ENCODE measurements at places on chromosomes 6 and 20.

- peak; percentile 14 for DNase-seq
These were observed 88.4 kb downstream of the HACE1 start for GRCh38 chr6:104771258-104771832.

- no peak for DNase-seq
These were observed 25.3 kb upstream of the CCND3 start for GRCh38 chr6:41966961-41967311.

GRCh38 chr20:64182146-64182865 is 18.1 kb downstream of the MYT1 start:
- no peak for DNase-seq

DNA sequence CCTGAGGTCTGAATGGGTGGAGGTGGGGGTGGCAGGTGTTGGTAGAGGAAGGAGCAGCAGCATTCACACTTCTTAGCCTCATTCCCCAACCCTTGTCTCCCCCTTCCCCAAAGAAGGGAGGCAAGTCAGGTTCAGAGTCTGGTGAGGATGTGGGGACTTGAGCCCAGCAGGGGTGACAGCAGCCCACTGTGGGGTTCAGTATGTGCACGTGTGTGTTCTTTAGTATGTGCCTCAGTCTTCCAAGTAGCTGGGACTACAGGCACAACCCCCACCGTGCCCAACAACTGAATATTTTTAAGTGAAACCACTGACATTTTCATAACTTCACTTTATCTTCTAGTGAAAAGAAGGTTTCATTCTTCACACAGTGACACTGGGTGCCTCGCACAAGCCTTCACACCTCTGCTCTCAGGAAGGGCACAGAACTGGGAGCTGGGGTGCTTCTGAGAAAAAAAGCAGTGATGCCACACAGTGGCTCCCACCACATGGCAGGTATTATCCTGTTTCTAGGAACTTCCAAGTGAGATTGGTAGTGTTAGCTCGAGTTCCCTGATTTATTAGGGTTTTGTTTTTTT is 33.4 kb upstream of the PRELID3B start:
- DNase-seq = no peak

GRCh38 chr20:5189917-5190316 is 63.1 kb downstream of the CDS2 start:
- no peak for DNase-seq

DNA sequence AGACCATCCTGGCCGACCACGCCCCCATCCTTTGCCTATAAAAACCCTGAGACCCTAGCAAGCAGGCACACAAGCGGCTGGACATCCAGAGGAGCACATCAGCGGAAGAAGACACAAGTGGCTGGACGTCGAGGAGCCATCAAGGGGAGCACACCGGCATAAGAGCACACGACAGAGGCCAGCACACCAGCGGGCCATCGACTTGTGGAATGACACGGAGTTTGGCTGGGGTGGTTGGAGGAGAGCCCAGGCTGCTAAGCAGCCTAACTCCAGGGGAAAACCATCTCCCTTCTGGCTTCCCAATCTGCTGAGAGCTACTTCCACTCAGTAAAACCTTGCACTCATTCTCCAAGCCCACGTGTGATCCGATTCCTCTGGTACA is 44.8 kb upstream of the BCLAF1 start:
- no peak for DNase-seq

DNA sequence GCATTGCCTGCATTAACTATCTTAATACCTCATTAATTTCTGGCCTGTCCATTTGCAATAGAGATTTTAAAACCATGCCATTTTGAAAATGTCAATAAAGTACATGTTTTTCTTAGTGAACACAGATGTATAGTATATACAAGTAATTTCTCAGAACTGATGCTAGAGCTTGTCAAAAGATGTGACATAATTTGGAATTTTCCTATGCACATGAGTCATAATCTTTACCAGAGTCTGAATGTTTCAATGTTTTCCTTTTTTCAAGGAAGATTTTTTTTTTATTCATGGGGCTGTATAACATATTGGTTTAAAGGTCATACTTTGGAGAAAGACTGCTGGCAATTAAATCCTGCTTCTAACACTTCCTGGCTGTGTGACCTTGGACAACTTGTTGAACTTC is 1347.5 kb upstream of the ADGRB3 start:
- no peak for DNase-seq

GRCh38 chr6:29747688-29748250 is 24.5 kb downstream of the HLA-F start:
- peak; percentile 17 for DNase-seq

DNA sequence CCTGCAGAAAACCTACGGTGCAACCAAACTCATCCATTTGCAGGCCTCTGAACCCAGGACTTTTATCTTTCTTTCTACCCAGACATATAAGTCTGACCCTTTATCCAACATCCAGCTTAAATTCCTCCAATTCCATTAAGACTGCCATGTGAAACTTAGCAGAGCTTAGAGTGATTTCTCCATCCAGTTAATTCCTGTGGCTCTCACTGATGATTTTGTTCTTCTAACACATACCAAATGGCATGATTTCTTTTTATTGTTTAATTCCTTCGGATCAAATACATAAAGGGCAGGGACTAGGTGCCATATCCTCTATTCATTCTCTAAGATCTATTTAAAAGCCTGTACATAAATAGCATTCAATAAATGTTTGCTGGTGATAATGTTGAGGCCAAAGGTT is 92.9 kb downstream of the TASP1 start:
- no peak for DNase-seq

DNA sequence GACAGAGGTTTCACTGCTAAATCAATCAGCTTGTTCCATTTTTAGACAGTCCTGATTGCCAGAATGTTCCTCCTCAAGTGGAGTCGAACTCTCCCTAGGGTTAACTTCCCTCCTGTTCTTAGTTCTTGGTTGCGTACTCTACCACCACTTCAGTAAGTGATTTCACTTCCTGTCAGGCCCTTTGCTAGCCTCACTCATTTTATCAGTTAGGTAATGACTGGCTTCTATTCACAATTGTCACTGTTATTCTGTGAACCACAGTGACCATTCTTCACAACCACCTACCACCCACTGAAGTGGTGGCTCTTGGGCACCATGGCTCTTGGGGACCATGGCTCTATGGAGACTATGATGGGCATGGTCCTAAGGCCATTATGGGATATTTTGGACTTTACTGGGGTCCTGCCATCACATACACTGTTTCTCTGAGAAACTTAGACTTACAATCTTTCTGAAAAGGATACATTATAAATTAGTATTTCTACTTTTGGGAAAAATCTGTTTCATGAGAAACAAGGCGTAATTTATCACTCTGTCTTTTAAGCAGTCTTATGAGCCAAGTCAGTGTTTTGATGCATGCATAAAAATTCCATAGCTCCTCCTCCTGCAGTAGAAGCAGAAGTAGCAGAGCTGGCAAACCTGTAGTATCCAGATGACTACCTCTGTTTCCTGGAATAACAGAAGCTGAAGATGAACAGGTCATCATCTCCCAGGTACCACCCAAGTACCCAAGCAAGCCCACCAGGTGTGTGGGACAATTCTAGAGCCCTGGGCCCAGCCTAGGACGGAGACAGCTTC is 66.3 kb downstream of the ATXN1 start:
- no peak for DNase-seq

- DNase-seq = no peak
These were observed 48.1 kb upstream of the SLC17A4 start for GRCh38 chr6:25706314-25707014.

DNA sequence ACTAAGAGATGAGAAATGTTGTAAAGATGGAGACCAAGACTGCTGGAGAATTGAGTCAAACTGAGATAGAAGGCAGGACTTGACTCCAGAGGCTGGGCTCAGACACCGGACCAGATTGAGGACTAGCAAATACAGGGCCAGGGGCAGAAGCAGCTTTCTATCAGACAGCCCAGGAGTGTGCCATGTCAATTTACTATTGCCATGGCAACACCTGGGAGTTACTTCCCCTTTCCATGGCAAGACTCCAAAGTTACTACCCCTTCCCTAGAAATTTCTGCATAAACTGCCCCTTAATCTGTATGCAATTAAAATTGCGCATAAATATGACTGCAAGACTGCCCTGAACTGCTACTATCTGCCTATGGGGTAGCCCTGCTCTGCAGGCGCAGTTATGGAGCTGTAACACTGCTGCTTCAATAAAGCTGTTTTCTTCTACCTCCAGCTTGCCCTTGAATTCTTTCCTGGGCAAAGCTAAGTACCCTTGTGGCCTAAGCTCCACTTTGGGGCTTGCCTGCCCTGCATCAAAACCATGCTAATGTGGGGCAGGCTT is 90.1 kb upstream of the EDN1 start:
- no peak for DNase-seq

DNA sequence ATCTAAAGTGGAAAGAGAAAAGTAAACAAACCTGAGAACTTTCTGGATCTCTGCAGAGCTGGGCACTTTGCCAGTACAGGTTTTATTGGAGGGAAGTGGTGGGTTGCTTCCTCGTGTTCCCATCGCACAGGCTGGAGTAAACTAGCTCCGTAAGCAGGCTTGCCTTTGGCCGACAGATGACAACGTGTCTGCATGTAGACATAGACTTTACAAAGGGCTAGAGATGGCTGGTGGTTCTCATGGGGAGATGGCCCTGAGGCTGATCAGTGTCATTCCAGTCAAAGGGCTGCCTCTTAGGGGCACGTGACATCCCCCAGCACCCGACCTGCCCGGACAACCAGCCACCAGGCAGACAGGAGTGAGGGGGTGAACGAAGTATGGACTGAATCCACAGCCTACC is 98.8 kb downstream of the YTHDF1 start:
- no peak for DNase-seq

GRCh38 chr6:7261852-7262461 is 51.0 kb downstream of the SSR1 start:
- DNase-seq = no peak

- DNase-seq = peak; percentile 89
These were observed 30.6 kb downstream of the COL11A2 start for GRCh38 chr6:33161354-33162331.

GRCh38 chr6:3142536-3142935 is 14.8 kb downstream of the TUBB2A start:
- DNase-seq = no peak

GRCh38 chr6:169070506-169071176 is 183.0 kb downstream of the THBS2 start:
- DNase-seq = peak; percentile 42

DNA sequence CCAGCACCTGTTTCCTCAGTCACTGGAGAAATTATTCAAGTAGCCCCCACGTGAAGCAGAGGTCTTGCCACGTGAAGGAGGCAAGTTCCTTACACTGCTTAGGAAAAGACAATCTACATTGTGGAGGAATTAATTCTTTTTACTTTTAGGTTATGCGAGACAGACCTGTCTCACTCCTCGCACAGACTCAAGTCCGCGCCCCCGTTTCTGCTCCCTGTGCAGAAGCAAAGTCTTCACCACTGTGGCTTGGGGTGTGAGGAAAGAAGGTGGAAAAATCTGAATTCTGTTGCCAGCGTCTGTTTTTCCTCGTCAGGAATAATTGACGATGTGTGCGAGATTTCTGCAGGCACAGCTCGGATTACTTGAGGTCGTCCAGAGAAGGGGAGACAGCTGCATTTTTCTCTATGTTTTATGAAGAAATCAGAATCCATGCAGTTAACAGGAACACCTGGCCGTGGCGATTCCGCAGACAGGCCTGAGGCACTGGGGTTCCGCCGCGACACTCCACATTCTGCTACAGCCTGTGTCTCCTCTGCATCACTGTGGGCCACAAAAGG is 185.1 kb downstream of the SMOC2 start:
- no peak for DNase-seq

DNA sequence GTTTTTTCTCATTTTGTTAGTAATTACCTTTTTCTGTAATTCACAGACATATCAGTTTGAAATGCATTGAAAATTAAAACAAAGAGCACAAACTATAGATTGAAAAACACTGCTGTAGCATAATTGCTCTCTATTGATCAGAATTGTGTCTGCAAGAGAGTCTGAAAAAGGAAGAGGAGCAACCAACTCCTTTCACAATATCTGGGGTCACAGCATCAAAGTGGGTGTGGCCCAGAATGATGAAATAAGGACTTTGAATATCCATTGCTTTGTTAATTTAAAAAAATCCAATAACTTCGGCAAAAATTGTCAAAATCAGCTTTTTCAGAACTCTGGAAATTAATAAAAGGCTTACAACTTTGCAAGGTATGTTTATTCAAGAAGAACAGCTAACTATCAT is 99.2 kb downstream of the MYLK4 start:
- DNase-seq = no peak

DNA sequence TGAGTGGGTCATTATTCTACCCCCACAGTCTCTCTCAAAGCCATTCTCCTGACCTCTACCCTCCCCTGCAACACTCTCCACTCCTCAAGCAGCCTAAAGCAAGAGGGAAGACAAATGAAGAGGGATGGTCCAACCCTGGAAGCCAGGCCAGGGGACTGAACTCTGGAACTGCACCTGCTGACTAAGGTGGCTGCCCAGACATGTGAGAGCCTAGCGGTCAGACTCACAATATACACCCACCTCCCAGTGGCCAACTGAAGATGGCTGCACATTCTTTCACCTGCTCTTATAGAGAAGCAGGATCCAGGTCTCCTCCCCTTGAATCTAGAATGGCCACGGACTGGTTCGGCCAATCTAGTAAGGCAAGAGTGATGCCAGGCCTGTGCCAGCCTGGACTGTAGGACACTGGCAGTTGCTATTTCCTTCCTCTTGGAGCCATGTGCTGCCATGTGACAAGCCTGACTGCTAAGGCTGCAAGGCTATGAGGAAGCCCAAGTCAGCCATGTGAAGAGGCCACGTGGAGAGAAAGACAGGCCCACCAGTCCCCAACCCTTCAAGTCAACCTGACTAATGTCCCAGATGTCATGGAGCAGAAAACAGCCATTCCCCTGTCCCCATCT is 31.8 kb downstream of the ACSS1 start:
- no peak for DNase-seq

GRCh38 chr20:41697861-41698559 is 79.8 kb upstream of the CHD6 start:
- DNase-seq = peak; percentile 40

- no peak for DNase-seq
These were observed 421.8 kb upstream of the SOX4 start for GRCh38 chr6:21171801-21172200.

GRCh38 chr6:157107915-157108651 is 215.2 kb downstream of the TMEM242 start:
- peak; percentile 62 for DNase-seq

GRCh38 chr6:103011605-103012004 is 1618.1 kb downstream of the GRIK2 start:
- no peak for DNase-seq

- no peak for DNase-seq
These were observed 162.2 kb downstream of the TENT5A start for GRCh38 chr6:81590314-81590691.
